A549 treated with CORT108297 at 1 μM for 4 hours (cell line): ENCODE measurements at places on chromosomes 11 and 22. TPM values are rescaled to one million over a fixed set of nuclear protein-coding genes. Genes with fewer than 3 reads are reported as not detected.

Gene CRYBB2
- not detected in 5 replicates for total RNA-seq

Gene ZW10
- 12.0 to 15.1 TPM (median 12.8 TPM) in 5 replicates for total RNA-seq

Gene STK33
- 3.2 to 5.2 TPM (median 4.4 TPM) in 5 replicates for total RNA-seq

Gene OSM
- 0.05 TPM in 1 of 5 replicates, not detected in the others for total RNA-seq

Gene DRICH1
- total RNA-seq: 0.08 to 0.43 TPM (median 0.12 TPM) in 4 of 5 replicates, not detected in the other

Gene APOA4
- not detected in 5 replicates for total RNA-seq

Gene SOX10
- total RNA-seq: not detected in 5 replicates

Gene HEPACAM
- total RNA-seq: not detected in 5 replicates

Gene ALG12
- total RNA-seq: 7.4 to 13.6 TPM (median 12.5 TPM) in 5 replicates

Gene P2RY2
- total RNA-seq: 8.5 to 12.8 TPM (median 11.4 TPM) in 5 replicates

Gene LRRC32
- total RNA-seq: 0.13 to 0.16 TPM (median 0.15 TPM) in 5 replicates

Gene MS4A6E
- total RNA-seq: not detected in 5 replicates

Gene KDM4D
- 0.26 to 0.45 TPM (median 0.39 TPM) in 5 replicates for total RNA-seq

Gene PTPRCAP
- 0.24 to 0.42 TPM (median 0.32 TPM) in 5 replicates for total RNA-seq

Gene TMEM86A
- 0.21 to 0.62 TPM (median 0.41 TPM) in 5 replicates for total RNA-seq

Gene DDIAS
- total RNA-seq: 16.1 to 19.4 TPM (median 18.4 TPM) in 5 replicates

Gene CCDC87
- total RNA-seq: 0.54 to 0.72 TPM (median 0.57 TPM) in 5 replicates
